Smooth muscle cell of the brain vasculature (primary cell): ENCODE measurements at places on chromosomes 1 and 21.

DNA sequence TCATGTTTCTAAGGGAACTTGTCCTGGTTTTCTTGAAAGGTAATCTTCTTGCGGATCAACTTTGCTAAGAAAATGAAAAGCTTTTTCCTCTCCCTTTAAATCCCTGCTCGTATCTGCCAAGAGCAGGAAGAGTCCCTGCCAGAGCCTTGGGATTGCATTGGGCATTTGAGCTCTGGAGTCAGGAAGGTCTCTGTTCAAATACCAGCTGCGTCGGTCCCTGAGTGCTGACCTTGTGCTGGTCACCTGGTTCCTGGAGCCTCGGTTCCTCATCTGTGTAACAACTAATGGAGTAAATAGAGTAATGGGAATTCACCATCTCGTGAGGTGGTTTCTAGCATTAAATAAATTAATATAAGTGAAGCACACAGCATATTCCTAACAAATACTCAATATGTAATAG, 274.6 kb upstream of the TMEM51 start:
- DNase-seq, result no peak

- no peak for DNase-seq
These were observed 16.8 kb upstream of the FMN2 start for GRCh38 chr1:240074908-240075307.

DNA sequence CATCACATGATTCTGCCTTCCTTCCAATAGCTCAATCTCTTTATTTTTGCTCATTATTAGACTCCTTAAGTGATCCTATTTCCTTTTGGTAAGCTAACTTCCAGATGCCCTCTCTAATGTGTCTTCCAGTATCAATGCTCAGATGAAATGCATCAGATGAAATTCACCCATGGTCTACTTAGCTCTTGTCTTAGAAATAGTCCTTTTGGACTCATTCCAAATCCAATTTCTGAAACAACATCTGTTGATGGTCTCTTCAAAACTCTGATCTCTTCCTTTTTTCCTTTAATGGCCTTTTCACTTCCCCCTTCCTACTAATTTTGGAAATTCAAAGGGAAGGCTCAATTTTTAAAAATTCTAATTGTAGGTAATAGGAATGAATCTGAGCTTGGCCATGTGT, 81.1 kb upstream of the GREM2 start:
- DNase-seq, result no peak

DNA sequence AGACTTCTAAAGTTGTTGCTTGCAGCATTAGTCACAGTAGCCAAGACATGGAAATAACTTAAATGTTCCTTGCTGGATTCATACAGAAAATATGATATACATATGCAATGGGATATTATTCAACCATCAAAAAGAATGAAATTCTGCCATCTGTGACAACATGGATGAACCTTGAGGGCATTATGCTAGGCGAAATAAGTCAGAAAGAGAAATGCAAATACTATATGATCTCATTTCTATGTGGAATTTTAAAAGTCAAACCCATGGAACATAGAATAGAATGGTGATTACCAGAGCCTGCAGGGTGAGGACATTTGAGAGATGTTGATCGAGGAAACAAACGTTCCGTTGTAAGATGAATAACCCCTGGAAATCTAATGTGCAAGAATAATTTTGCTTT, 43.0 kb downstream of the CRB1 start:
- no peak for DNase-seq

DNA sequence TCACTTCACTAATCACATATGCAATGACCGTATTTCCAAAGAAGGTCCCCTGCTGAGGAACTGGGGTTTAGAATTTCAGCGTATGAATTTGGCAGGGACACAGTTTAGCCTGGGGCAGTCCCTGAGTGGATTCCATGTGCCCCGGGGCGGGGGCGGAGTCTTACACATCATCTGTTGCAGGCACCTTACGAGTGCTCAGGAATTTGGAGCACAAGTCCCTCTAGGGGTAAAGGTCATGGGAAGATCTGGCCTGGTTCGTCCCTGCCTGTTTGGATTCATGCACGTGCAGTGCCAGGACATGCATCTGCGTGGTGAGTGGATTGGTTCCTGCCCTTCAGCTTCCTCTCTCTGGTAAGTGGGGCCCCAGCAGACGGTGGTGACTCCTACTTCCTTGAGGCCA, 208.3 kb upstream of the C1orf174 start:
- no peak for DNase-seq

GRCh38 chr1:90381598-90381997, 335.5 kb downstream of the BARHL2 start:
- DNase-seq, result no peak

GRCh38 chr1:224273641-224274040, 56.3 kb downstream of the NVL start:
- DNase-seq, result no peak

- DNase-seq, result no peak
These were observed 32.9 kb downstream of the PBX1 start for GRCh38 chr1:164591858-164592257.

DNA sequence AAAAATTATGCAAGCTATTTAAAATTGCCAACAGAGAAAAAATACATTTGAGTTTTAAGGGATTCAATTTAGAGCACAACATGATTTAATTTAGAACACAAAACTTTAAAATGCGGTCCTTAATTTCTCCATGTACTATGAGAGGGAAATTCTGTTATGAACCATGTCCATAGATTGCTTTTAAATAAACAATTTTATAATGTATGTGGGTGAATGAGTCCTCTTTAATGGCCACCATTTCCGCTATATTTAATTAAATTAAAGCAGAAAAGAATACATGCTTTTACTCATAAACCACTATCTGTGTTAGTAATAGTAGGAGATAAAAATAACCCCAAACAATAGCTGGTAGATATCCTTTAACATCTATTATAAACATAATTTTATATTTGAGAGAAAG, 914.6 kb downstream of the LTN1 start:
- no peak for DNase-seq

DNA sequence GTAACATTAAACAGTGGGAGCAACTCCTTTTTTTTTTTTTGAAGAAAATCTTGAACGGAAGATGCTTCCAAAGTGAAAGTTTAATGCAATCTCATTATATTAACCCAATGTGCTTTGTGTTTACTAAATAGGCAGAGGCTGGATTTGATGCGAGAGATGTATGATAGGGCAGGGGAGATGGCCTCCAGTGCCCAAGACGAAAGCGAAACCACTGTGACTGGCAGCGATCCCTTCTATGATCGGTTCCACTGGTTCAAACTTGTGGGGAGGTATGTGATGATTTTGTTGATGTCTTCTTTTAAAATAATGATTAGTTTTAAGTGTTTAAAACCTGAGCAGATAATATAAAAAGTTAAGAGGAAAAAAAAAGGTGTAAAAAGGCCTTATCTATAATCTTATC, 74.2 kb upstream of the PGD start:
- DNase-seq, result no peak

DNA sequence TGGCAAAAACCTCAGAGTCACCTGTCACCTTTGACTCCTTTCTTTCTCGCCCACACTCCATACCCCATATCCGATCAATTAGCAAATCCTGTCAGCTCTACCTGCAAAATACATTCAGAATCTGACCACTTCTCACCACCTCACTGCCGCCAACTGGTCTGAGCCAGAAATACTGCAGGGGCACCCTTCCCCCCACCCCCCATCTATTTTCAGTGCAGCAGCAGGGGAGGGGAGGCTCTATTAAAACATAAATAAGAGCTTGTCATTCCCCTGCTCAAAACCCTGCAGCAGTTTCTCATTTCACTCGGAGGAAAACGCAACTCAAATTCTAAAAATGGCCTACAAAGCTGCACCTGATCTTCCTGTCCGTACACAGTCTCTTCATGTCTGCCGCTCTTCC, 3.9 kb downstream of the PKLR start:
- no peak for DNase-seq

- DNase-seq, result no peak
These were observed 25.0 kb downstream of the GORAB start for GRCh38 chr1:170556917-170557316.

DNA sequence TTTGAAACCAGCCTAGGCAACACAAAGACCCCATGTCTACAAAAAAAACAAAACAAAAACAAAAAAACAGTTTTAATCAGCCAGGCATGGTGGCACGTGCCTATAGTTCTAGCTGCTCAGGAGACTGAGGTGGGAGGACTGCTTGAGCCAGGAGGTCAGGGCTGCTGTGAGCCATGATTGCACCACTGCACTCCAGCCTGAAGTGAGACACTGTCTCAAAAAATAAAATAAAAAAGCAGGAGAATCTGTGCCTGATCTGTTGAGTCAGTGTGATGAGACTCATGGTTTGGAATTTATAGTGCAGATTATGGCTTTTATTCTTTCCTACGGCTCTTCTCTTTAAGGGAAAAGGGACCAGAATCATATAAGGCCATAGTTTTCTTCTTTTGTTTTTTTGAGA, 16.5 kb downstream of the TRIT1 start:
- DNase-seq, result no peak

DNA sequence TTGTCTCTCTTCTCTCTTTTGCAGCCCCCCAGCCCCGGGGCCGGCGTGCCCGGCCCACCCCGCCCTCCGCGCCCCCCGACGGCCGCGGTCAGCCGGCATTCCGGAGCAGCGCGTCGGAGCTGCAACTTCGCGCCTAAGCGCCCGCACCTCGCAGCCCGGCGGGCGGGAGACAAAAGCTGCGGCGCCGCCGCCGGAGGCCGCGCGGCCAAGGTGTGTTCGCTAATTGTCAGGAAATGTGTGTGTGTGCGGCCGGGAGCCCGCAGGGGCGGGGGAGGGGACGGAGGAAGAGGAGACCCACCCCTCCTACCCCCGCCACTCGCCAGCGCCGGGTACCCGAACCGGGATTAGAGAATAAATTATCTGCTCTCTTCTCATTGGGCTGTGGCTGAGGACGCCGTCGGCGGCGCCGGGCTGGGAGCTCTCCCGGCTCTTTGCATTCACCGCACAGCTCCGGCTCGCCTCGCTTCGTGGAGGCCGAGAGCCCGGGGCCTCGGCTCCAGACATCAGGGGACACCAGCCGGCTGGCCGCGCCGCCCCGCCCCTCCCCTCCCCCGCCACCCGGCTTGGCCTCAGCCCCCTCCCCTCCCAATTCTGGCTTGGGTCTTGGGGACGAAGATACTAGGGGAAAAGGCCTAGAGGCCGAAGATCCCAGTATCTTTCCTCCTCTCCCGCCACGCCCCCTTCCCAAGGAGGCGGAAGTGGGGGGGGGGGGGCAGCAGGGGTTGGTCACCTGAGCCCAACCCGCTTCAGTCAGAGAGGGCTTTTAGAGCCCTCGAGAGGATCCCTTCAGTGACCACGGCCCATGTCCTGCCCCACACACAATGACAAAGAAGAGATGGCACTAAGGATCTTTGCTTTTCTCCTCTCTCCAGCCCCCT, 1.3 kb upstream of the BLACAT1 start:
- DNase-seq, result no peak

GRCh38 chr21:44301961-44302406, 2.1 kb downstream of the PFKL start:
- DNase-seq, result no peak

- DNase-seq, result no peak
These were observed 54.7 kb downstream of the B3GALT5 start for GRCh38 chr21:39667353-39667891.

DNA sequence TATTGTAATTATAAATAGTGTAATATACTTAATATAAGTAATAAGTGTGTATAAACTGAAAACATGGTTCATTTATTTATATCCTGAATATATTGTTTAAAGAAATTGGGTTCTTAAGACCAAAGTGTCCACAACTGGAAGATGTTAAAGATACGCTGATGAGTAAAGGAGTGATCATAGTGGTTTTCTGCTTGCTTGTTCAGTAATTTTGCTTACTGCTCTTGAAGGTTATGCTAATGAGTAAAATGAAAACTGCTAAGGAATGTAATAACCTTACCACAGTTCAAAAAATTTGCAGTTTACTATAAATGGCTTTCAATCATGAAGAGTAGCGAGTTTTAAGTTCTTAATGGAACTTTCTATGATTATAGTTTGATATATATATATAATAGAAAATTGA, 22.0 kb downstream of the DONSON start:
- DNase-seq, result no peak

- DNase-seq, result no peak
These were observed 22.8 kb upstream of the STUM start for GRCh38 chr1:226525750-226526149.

DNA sequence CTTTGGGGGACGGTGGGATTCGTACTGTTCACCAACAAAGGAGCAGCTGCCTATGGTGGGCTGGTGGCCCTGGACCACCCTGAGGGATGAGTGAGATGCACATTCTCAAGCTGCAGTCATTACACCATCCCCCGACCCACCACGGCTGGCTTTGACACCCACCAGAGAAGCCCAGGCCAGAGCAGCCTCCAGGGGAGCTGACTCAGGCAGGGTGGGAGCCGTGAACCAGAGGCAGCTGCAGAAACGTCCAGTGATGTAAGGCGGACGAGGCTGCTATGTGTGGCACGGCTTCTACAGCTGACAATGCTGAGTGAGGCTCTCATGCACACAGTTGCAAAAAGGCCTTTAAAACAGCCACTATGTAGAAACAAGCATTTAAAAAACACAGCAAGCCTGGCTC, 40.1 kb downstream of the CHAF1B start:
- DNase-seq, result no peak

DNA sequence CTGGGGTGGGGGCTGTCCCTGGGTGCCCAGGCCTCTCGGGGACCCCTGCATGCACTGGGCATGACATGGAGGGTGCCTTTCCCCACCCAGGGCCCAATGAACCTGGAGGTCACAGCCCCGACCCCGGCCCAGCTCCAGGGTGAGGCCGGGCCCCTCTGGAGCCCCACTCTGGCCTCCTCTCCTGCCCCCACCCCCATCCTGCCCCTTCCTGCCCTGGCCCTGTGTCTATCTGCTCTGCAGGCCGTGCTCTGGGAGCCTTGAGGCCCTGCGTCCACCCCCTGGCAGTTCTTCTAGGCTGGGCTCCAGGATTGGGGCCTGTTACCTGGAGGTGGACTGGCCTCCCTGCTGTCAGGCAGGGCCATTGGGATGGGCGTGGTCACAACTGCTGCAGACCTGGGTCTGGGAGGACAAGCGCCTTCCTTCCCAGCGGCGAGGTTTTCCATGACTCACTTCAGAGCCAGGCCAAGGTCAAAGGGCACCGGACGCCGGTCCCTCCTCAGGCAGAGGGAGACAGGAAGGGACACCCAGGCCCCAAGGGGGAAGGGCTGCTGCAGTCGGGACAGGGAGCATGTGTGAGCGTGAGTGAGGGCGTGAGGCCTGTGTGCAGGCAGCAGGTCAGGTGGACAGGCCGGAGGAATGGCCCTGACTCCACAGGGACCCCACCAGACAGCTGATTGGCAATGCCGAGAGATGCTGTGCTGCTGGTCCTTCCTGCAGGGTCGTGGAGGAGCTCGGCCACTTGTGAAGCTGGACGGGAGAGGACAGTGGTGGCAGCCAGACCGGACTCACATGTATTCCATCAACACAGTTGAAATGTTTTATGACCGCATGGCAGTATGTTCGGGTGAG, 31.1 kb upstream of the POFUT2 start:
- no peak for DNase-seq
